Stimulated activated CD4-positive, alpha-beta T cell treated with anti-CD3 and anti-CD28 coated beads, Interleukin-12 subunit alpha, Interleukin-12 subunit beta, amount 100 ng/mL, for 48 hours (primary cell): ENCODE measurements at places on chromosomes 6 and 20.

DNA sequence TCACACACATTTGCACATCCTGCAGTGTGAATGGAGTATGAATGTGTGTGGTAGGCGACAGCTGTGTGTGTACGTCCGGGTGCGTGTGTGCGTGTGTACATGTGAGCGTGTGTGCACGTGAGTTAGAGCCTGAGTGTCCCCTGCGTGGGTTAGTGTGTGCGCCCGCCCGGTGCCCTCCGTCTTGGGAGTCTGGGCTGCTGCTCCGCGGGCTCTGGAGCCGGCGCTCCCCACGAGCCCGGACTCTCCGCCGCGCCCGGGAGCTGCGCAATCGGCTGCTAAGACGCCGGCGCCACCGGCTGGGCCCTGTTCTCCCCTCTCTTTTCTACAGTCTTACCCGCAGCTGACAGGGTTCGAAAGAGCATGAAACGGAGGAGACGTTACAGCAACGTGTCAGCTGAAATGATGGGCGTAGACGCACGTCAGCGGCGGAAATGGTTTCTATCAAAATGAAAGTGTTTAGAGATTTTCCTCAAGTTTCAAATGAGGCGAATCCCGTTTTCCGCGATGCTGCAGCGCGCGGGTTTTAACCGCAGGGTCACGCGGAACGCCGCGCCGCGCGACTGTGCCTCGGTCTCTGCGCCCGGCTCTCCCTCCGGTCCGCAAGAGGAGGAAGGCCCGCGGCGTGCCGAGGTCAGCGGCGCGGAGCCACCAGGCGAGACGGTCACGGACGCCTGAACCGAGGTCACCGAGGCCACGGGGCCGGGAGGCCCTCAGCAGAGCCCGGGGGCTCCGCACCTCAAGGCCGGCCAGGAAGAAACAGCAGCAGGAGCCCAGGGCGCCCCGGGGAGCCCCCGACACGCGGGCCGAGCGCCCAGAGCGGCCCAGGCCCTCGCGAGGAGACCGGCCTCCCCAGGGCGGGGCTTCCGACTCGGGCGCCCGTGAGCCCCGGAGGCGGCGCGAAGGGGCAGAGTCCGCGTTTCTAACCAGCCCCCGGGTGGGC lies 95.3 kb upstream of the BHLHE23 start:
- peak; percentile 46 for DNase-seq

DNA sequence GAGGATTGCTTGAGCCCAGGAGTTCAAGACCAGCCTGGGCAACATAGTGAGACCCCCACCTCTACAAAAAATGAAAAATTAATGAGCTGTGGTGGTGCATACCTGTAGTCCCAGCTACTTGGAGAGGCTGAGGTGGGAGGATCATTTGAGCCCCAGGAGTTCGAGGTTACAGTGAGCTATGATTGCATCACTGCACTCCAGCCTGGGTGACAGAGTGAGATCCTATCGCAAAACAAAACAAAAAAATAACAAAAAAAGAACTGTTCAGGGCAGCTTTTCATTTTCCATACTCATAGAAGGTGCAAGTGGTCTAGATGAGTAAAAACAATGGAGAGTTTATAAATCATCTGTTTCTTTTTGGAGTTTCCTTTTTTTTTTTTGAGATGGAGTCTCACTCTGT lies 21.1 kb downstream of the AKAP7 start:
- DNase-seq = no peak

DNA sequence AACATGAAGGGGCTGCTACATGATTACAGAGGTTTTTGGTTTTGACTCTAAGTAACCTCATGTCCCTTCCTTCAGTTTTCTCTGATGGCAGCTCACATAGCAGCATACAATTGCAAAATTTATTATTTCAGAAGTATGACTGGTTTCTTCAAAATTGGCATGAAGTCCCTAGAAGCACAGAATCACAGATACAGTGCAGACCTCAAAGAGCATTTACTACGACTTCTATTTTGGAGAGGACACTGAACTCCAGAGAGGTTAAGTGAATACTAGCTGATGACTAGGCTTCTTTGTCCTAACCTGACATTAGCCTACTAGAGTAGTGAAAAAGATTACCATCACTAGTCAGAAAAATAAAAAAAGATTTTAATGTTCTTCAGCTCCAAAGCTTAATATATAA lies 664.3 kb downstream of the RFPL4B start:
- no peak for DNase-seq

DNA sequence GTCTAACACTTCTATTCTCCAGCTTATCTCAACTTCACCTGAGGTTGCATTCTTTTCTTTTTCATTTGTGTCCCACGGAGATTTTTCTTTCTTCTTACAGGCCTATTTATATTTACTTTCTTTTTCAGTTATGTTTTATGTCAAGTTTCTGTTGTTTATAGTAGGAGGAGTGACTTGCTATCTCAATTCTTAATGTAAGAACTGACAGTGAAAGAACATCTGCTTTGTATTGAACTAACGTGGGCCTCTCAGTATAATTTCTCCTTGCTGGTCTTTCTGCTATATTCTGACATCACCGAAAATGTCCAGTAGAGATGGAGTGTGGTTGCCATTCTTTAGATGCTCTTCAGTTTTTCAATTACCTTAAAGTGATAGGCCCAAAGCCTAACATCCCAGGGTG lies 521.7 kb downstream of the EPM2A start:
- DNase-seq = no peak

GRCh38 chr6:34511214-34511914 lies 44.8 kb downstream of the SPDEF start:
- no peak for DNase-seq

- DNase-seq = no peak
Measured at GRCh38 chr6:127481628-127482027, 22.4 kb upstream of the KIAA0408 start.

GRCh38 chr6:4577406-4577805 lies 198.8 kb upstream of the CDYL start:
- DNase-seq = no peak

DNA sequence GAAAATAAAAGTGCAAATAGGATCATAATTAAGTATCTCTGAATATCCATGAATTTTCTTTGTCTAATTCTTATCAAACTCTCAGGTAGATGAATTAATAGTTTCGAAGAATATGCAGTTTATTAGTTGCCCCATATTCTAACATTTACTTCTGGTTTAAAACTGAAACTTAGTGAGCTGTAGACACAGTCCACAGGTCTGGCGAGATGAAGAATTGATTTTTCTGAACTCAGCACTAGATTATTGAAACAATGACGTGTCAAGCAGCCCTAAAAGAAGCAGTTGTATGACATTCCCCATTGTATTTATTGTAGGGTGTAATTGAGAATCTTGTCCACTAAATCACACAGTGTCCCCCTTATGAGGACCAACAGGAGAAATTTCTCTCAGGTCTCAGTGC lies 407.1 kb downstream of the GRIK2 start:
- no peak for DNase-seq

- DNase-seq = peak; percentile 50
Measured at GRCh38 chr20:49668181-49668877, 45.3 kb downstream of the B4GALT5 start.

GRCh38 chr6:89412071-89413005 lies at the start of gene RRAGD:
Gene RRAGD, minus strand, starts transcription at chr6:89412273. Its CDS starts 280 bp downstream, at chr6:89411993.
- no peak for DNase-seq

- no peak for DNase-seq
Measured at GRCh38 chr6:142612956-142613355, 311.1 kb downstream of the ADGRG6 start.

DNA sequence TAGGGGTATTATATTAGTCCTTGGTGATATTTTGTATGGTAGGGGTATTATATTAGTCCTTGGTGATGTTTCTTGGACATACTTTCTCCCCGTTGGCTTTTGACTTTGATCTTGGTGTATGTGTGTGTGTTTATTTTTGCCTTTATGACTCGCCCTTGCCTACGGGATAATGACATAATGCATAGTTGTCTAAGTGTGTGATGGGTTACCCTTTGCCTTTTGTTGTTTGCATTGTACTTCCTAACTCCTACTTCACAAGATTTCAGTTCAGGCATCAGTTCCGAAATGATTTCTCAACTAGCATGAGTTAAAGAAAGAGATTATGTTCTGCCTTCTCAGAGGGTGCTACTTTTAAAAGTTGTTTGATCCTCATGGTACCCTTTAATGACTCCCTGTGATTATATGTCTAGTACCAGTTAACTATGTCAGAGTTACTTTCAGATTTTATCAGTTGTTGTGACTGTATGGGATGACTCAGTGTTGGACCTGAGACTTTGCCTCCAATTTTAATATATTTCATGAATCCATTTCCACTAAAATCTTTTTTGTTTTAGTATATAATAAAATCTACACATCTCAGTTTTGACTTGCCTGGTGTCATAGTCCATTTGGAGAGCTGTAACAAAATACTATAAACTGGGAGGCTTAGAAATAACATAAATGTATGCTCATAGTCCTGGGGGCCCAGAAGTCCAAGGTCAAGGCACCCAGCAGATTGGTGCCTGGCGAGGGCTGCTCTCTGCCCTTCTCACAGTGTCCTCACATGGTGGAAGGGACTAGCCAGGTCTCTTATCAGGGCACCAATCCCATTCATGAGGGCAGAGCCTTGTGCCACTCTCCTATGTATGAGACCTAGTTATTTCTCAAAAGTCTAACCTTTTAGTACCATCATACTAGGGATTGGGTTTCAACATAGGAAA lies 34.1 kb downstream of the CDYL start:
- no peak for DNase-seq

DNA sequence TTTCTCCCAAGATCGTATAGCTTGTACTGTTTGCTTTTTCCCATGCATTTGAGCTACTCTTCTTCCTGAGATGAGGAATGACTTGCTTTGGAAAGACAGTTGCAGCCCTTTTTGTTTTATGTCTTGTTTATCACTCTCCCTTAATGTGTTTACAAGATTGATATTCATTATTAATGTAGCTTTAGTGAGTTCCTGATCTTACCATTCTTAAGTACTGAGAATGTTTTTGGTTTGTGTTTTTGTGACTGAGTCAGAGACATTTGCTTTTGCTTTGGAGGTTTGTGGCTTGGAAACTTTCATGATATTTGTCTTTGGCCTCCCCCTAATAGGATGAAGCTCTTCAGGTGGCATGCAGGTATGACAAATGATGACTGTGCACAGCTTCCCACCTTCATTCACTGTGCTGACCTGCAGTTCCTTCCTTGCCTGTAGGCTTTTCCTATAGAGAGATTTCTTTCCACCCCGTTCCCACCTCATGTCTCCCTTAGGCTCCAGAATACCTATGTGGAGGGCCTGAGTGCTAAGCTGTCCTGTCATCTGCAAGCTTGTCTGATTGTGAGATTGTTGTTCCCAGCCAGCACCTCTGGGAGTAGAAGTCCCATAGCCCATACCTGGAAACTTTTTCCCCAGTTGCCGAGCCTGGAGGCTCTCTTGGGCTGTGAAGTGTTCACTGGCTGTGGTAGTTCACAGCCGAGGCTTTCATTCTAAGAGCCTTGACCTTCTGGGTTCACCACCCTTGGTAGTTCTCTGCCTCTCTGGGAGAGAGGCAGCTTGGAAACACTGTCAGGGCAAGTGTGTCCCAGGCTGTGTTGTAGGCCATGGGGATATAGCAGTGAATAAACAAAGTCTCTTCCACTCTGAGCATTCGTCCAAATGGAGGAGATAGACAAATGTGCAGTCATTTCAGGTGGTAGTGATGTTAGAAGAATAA lies 27.1 kb downstream of the CDS2 start:
- no peak for DNase-seq

- DNase-seq = no peak
Measured at GRCh38 chr6:131262060-131262459, 126.8 kb downstream of the AKAP7 start.

DNA sequence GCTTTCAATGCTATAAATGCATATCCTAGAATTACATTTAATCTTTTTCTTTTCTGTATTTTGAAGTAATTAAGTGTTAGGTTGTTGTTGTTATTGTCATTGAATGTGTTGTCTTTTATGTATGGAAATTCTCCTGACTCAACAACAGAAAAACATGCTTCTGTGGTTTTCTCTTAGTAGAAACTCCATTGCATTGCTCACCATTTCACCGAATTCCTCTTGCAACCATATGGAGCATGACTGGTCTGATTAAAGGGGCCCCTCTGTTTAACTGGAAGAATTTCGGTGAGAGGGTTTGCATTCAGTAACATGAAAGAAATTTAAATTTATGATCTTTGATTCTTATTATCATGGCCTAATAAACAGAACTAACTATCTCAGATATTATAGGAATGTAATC lies 454.3 kb upstream of the JARID2 start:
- no peak for DNase-seq

DNA sequence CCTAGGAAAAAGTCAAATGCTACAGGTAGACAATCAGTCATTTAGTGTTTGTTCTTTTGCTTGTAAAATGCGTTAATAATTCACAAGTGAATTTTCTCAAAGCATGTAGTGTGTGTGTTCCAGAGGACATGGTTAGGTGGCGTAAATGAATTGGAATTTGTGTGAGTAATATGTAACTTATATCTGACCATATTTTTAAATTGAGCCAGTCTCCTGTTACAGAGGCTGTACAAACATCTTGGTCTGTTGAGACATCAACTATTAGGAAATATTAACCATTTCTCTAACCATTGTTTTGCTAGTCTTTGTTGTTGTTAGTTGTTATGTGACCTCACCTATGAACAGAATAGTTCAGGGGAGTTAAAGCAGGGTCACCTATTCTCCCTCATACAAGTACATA lies 22.7 kb downstream of the MCM8 start:
- DNase-seq = no peak

DNA sequence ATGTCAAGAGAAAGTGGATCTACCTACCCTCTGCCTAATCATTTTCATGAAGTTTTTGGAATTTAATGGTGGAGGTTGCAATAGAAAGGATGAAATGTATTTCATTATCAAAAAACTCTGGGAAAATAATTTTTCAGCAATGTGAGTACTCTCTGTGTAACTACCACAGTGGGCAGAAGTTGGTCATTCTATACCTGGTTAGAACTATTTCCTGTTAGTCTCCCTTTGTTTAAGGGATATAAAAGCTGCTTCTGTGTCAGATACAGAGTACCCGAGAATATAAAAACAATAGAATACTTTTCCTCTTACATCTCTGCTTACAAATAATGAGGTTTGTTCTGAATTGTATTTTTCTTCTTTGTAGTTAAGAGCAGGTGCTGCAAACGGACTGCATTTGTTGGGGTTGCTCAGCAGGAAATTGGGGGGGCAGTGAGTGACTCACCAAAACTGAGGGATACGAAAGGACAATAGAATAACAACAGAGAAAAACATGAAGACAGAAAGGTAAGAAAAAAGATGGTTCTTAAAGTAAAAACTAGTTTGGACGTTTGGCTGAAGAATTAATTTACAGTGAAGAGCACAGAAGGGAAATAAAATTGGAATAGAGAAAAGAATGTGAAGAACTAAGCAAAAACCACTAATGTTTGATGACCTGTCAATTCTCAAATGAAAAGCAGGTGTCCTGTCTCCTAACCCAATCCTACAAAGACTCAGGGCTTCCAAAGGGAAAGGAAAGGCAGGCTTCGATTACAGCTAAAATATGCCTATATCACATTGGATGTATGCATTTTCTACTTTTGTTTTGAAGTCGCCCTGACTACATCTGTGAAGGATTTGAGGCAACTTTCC lies 703.1 kb downstream of the RFPL4B start:
- no peak for DNase-seq
